Bronchial epithelial cell (primary cell): ENCODE measurements at places on chromosomes 6 and 20. TPM values are rescaled to one million over a fixed set of nuclear protein-coding genes. Genes with fewer than 3 reads are reported as not detected.

TP53TG5 gene
- 0.13 TPM in 1 of 2 replicates, not detected in the other for total RNA-seq

ZFP57 gene
- 0.90 and 1.6 TPM in 2 replicates for total RNA-seq

C6orf15 gene
- total RNA-seq = 0.13 TPM in 1 of 2 replicates, not detected in the other

DLGAP4 gene
- total RNA-seq = 5.5 and 15.5 TPM in 2 replicates

HLA-DOA gene
- total RNA-seq = not detected in 2 replicates

CGA gene
- not detected in 2 replicates for total RNA-seq

PTCHD4 gene
- 1.8 and 2.6 TPM in 2 replicates for total RNA-seq

SYCP2L gene
- total RNA-seq = 0.26 TPM in 2 replicates

NTSR1 gene
- total RNA-seq = not detected in 2 replicates

NNAT gene
- not detected in 2 replicates for total RNA-seq

PI16 gene
- not detected in 2 replicates for total RNA-seq

STMND1 gene
- total RNA-seq = not detected in 2 replicates

TBP gene
- total RNA-seq = 7.4 and 9.2 TPM in 2 replicates

MYMX gene
- not detected in 2 replicates for total RNA-seq

BMP2 gene
- 6.1 and 9.0 TPM in 2 replicates for total RNA-seq

COQ3 gene
- total RNA-seq = 7.4 and 8.4 TPM in 2 replicates

VPS52 gene
- total RNA-seq = 22.1 and 32.5 TPM in 2 replicates

DEFB124 gene
- not detected in 2 replicates for total RNA-seq

DEF6 gene
- 25.0 and 26.0 TPM in 2 replicates for total RNA-seq

TAP2 gene
- 25.0 and 43.1 TPM in 2 replicates for total RNA-seq

PNPLA1 gene
- 0.26 and 1.2 TPM in 2 replicates for total RNA-seq
